ENCODE measurements at places on chromosomes 1 and 21.

- no peak for DNase-seq
These were observed 194.2 kb downstream of the SIPA1L2 start for GRCh38 chr1:232435729-232436128.

- DNase-seq, result peak; percentile 7
These were observed 7.7 kb downstream of the ARHGEF19 start for GRCh38 chr1:16204634-16205333.

GRCh38 chr1:207499573-207499972 lies 3.6 kb downstream of the CR1 start:
- peak; percentile 39 for DNase-seq

DNA sequence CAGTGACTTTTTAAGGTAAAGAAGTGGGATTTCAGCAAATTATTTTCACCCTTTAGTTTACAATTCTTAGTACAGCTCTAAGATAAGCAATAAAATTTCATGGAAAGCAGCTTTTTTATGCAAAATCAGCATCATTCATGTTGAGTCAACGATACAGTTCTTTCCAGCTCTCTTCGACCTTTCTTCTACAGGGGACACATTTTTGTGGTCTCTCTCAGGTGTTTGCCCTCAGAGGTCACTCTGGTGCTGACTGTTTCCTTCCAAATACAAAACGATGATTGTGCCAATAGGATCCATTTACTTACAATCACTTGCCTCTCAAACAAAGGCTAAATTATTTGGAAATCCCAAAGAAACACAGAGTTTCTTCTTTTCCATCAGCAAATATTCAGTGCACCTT lies 51.0 kb downstream of the PSMG1 start:
- no peak for DNase-seq

DNA sequence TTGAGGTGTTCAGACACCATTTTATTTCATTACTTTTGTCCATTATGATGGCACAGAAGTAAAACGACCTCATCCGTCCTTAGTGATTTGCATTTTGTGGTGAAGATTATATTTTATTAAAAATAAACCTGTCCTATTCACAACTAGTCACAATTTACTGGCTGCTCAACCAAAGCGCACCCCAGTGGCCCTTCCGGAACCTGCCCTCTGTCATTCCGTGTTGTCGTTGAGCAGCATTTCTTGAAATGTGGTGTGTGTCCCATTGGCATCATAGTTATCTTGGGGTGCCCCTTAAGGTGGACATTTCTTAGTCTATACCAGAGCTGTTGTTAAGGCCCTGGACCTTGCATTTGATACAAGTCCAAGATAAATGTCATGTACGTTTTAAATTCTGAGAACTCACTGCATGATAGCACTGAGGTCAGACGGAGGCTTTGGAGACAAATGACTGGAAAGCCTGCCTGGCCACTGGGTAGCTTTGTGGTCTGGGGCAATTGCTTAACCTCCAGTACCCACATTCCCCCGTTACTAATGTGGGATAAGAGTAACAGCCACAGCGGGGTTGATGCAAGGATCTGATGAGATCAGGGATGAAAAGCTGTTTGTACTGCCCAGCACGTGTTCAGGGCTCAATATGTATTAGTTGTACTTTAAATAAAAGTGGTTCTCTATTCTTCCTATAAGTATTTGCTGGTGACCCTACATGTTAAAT lies 36.2 kb downstream of the BACH1 start:
- no peak for DNase-seq

Measured in activated effector memory CD4-positive, alpha-beta T cell treated with Interleukin-2 at 50 U/mL for 16 hours (primary cell).